AG04450 (cell line): ENCODE measurements at places on chromosomes 16 and 17.

- DNase-seq: no peak
Observed at GRCh38 chr16:1706386-1707192, 594 bp downstream of the MAPK8IP3 start.

DNA sequence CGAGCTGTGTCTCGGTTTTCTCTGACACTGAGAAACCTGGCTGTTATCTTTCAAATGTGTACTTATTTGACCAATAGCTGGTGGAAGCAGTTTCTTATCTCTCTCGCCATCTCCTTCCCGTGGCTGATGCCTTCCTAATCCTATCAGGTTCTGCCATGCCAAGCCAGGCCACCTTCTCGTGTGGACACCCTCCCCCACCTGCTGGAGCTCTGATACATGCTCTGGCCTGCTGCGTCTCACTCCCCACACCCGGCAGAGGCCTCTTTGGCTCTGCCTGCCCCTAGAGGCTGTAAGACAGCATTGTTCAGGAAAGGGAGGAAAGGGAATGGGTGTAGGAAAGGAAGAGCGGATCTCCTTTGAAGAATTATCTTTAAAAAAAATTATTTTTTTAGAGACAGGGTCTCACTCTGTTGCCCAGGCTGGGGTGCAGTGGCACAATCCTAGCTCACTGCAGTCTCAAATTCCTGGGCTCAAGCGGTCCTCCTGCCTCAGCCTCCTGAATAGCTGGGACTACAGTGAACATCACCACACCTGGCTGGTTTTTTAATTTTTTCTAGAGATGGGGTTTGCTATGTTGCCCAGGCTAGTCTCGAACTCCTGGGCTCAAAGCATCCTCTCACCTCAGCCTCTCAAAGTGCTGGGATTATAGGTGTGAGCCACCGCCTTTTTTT, 7.5 kb upstream of the ARMC5 start:
- DNase-seq: peak; percentile 63

GRCh38 chr17:40321524-40321929, 12.5 kb downstream of the RARA start:
- DNase-seq: no peak

GRCh38 chr17:69779378-69780214, 295.4 kb upstream of the KCNJ16 start:
- DNase-seq: peak; percentile 44

DNA sequence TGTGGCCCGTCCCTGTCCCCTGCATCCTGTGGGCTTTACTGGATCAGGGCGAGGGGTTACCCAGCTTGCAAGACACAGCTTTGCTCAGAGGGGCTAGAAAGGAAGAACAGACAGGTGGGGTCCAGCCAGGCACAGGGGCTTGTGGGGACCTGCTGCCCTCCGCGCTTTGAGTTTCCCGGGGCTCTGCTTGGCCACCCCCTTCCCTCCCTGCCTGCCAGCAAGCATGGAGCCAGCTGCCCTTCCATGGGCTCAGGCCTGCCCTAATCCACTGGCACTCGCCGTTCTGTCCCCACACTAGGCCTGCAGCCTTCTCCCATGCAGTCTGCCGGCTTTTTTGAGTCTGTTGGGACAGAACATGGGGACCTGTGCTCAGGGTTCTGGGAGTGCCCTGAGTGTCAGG, 3.4 kb downstream of the SNN start:
- DNase-seq: no peak
